Stimulated activated naive CD4-positive, alpha-beta T cell (primary cell): ENCODE measurements at places on chromosomes 7 and 10.

- no peak for DNase-seq
Observed at GRCh38 chr10:114837690-114838089, 16.1 kb downstream of the FHIP2A start.

- DNase-seq: no peak
Observed at GRCh38 chr7:71775648-71776047, 636.5 kb downstream of the CALN1 start.

GRCh38 chr7:129611246-129612111 lies at the start of gene NRF1:
Gene NRF1, plus strand, starts transcription at chr7:129611720. Its CDS starts 45,632 bp downstream, at chr7:129657352.
- DNase-seq: peak; percentile 84

- DNase-seq: no peak
Observed at GRCh38 chr7:43756368-43757072, 2.0 kb upstream of the BLVRA start.

DNA sequence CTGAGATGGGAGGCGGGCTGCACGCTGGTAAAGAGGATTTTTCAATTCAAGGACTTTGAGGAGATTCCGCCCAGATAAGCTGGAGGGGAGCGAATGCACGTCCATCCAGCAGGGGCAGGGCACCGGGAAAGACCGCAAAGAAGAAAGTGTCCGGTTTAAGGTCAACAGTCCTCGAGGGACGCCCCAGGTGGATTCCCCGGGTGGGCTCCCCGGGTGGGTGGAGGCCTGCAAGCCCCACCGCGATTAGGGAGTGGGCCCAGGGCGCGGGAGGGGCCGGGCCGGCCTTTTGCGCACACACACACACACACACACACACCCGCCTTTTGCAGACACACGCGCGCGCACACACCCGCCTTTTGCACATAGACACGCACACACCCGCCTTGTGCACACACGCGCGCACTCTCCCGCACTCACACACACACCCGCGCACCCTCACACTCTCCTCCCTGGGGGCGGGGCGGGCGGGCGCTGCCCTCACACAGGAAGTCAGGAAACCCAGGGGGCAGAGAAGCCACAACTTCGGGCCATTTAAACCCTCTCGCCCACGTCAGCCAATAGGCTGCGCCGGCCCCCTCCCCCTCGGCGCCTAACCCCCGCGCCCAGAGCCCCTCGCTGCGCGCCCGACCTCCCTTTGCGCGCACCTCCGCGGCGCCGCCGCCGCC lies 615 bp downstream of the ARHGAP12 start:
- peak; percentile 65 for DNase-seq

- DNase-seq: no peak
Observed at GRCh38 chr10:25068152-25069058, 52.0 kb downstream of the THNSL1 start.

DNA sequence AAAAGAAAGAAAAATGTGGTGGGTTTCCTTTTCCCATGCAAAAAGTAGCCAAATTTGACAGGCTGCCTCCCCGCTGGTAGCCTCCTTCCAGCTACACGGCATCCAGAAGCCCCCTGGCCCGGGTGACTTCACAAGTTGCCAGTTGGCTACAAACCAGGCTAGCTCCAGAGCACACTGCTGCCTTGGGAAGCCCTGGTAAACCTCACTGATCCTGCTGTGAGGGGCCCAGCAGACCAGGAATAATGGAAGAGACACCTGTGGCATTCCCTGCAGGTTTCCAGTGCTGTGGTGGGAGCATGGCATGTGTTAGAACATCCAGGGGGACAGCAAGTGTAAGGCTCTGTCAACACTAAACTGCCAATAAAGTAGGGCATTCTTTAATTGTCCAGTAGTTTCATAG lies 55.7 kb upstream of the TM9SF3 start:
- no peak for DNase-seq

- DNase-seq: no peak
Observed at GRCh38 chr10:24449321-24449740, 240.4 kb downstream of the KIAA1217 start.
